ENCODE measurements at places on chromosomes 5 and 9. TPM values are rescaled to one million over a fixed set of nuclear protein-coding genes. Genes with fewer than 3 reads are reported as not detected.

ZNF608 gene
- 24.7 TPM for total RNA-seq

DNA sequence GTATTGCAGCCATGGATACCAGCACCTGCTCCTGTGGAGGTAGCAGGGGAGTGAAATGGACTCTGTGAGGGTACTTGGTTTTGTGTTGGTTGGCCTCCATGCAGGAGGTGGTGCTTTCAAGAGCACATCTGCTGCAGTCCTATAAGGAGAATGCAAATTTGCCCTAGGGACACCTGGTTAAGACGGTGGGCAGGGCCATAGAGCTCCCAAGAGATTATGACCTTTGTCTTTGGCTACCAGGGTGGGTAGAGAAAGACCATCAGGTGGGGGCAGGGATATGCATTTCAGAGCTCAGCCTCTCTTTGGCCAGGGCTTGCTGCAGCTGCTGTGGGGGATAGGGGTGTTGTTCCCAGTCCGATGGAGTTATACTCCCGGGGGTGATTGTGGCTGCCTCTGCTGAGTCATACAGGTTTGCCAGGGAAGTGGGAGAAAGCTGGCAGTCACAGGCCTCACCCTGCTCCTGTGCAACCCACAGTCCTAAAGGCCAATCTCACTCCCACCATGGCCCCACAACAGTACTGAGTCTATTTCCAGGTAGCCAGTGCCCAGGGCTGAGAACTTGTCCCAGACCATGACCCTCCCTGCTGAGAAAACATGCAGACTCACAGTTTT, 14.0 kb upstream of the PDLIM4 start:
- no peak for DNase-seq

- DNase-seq, result no peak
These were observed 212.2 kb downstream of the FSTL4 start for GRCh38 chr5:133400120-133400519.

DNA sequence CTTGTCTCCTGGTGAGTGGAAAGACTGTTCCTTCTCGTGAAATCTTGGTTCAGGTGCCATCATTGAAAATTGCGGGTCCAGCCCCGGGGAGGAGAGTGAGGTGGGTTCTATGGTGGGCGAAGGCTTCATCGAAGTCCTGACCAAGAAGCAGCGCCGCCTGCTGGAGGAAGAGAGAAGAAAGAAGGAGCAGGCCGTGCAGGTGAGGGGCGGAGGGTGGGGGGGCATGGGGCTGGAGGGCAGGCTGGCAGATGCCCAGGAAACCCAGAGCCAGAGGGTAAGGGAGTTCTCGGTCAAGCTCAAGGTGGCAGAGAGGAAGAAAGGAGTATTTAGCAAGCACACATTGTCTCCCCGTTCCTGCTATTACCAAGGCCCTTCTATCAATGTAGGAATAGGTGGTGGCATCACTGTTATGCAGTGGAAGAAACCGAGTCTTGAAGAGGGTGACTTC, 24.3 kb upstream of the POMT1 start:
- DNase-seq, result no peak

SLC46A2 gene
- not detected for total RNA-seq

DNA sequence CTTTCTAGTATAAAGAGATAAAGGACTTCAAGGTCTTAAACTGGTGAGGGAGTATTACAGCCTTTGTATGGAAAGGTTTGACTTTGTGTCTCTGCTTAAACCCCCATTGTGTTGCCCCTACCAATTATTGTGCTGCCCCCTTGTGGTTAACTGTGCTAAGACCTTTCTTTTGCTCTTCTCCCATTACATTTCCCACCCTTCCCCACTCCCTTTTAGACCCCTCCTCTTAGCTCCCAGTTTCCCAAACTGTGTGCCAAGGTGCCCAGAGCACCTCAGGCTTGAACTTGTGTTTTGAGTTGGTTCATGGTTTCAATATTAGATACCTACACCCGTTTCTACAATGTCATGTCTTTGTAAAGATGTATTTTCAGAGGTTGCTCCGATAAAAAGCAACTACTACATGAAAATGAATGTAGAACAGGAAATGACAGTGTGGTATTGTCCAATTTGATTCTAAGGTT, 2.9 kb downstream of the JAK2 start:
- peak; percentile 49 for DNase-seq
